ENCODE measurements at places on chromosomes 6 and 20.
A peak's percentile ranks its signal among the peaks of the same experiment; 100 is the strongest.

DNA sequence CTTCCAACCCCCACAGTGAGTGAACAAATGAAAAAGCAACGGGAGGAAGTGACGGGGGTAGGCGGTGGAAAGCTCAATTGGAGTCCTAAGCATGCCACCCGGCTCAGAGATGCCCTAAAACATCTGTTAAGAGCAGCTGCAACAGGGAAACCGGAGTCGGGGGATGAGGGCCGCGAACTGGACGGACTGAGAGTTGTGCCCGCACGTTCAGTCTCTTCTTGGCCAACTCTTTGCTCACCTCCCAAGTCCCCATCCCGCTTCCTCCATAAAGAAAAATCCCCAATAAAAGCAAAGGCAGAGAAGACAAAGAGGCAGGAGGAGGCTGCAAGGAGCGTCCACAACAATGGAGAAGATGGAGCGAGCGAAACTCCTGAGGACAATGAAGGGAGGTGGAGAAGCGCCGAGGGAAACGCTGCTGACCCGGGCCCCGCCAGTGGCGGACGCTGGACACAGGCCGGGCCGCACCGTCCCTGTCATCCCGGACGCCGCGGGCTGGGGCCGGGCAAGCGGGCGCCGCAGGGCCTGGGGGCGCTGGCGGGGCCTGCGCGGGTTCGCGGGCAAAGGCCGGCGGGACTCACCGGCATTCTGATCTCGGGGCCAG is 600 bp downstream of the SEC63 start:
- peak; percentile 8 for DNase-seq

GRCh38 chr20:6750438-6750837 is 17.0 kb upstream of the BMP2 start:
- no peak for DNase-seq

DNA sequence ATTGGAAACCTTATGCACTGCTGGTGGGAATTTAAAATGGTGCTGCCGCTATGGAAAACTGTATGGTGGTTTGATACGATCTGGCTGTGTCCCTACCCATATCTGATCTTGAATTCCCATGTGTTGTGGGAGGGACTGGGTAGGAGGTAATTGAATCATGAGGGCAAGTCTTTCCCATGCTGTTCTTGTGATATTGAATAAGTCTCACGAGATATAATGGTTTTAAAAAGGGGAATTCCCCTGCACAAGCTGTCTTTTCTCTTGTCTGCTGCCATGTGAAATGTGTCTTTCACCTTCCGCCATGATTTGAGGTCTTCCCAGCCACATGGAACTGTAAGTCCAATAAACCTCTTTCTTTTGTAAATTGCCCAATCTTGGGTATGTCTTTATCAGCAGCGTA is 4.9 kb downstream of the TAP2 start:
- DNase-seq, result no peak

- no peak for DNase-seq
Observed at GRCh38 chr6:144036064-144036834, 28.2 kb upstream of the PLAGL1 start.

- DNase-seq, result no peak
Observed at GRCh38 chr20:49187330-49187850, 744 bp downstream of the STAU1 start.

GRCh38 chr6:85364344-85364743 is 85.5 kb upstream of the NT5E start:
- DNase-seq, result no peak

DNA sequence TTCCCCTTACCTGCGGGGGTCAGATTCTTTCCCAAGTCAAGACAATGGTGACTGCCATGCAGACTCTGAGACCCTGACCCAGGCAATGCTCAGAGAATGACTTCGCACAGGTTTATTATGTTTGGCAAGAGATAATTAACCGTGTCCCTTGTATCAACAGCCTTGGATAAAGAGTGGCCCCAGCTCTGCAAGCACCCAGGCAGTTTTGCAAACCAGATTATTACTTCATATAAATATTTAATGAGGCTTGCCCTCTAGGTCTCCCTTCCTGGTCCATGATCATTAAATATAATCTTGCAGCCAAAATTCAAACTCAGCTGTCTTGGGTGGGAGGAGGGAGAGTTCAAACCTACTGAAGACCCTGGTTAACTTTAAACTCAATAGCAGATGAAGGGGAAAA is 156.5 kb downstream of the ANKRD60 start:
- DNase-seq, result no peak

DNA sequence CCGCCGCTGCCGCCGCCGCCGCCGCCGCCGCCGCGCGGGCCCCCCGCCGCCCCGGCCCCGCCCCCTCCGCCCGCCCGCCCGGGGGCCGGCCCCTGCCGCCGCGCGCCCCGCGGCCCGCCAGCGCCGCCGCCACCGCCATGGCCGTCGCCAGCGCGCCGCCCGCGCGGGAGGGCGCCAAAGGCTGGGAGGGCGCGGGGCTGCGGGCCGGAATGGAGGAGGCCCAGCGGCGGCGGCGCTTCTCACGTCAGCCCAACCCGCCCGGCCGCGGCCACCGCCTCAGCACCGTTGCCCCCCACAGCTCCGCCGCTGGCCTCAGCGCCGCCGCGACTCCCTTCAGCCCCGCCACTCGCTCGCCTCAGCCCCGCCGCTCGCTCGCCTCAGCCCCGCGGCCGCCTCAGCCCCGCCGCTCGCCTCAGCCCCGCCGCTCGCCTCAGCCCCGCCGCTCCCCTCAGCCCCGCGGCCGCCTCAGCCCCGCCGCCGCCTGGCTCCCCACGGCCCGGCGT is 258 bp downstream of the PHF10 start:
- DNase-seq, result peak; percentile 42

GRCh38 chr20:18504479-18505060 is 3.2 kb upstream of the SEC23B start:
- DNase-seq, result no peak

DNA sequence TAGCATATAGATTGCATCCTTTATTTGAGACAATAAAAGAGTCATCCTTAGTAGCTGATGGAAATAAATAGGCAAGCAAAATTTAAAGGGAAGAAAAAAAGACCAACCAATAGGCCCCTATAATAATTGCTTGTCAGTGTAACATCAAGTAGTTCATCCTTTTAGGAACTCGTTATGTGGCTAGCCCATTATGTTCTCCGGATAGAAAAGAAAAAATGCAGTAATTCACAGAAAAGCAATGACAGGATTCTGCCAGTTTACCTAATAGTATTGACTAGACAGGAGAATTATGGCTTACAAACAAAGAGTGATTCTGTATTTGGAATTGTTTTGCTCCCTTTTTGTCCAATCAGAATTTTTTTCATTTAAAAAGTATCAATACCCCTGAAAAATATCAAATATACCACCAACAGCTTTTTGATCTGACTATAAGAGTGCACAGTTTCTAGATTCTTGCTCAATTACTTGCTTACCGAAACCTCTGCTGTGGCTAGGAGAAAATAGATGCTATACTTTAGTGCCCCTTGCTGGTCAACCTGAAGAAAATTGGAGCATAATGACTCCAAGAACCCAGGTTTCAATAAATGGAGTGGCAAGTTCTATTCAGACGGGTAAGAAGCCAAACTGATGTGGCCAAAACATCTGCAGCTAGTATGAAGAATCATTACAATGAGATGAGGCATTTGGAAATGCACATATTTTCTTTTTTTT is 91.5 kb upstream of the SASH1 start:
- DNase-seq, result peak; percentile 26

GRCh38 chr20:42123981-42124473 is 505.9 kb upstream of the CHD6 start:
- no peak for DNase-seq

DNA sequence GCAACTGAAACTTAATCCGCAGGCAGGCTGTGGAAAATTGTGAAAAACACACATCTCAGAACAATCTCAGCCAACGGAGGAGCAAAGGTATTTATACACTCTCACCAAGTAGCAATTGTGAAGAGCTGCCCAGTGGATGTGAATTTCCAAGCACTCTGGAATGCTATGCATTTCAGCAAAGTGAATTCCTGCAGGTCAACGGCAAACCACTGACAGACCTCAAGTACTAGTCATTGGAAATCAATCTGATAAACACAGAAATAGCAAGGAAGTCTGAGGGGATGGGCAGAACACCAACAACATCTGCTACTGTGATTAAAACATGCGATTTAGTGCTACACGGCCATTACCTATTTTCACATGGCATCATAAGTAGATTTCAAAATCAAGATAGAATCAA is 429.1 kb downstream of the HTR1B start:
- peak; percentile 4 for DNase-seq

DNA sequence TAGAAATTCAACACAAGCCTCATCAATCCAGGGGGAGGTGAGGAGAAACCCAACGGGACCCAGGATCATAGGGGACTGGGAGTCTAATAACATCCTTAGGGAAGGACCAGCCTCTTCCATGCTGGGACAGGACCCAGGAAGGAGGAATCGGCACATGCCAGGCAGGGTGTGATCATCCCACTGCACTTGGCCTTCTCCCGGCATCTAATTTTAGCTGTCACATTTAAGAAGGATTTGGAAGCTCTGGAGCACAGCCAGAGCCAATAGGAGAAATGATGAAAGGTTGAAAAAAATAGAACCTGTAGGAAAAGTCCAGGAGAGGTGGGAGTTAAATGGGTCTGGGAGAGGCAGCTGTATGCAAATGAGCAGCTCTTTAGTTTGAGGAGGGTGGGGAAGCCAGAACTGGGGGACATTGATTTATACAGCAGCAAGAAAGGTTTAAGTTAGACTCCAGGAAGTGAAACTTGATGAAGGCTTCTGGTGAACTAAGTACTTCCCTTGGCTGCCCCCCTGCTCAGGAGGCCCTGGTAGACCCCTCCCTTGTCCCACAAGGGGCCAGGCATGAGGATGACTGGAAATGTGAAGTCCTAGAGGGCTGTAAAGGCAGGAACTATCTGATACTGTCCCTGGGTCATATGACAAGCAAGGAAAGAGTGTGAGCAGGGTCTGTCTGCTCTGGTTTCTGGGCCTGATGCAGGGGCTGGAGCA is 260.3 kb downstream of the LRFN2 start:
- no peak for DNase-seq

DNA sequence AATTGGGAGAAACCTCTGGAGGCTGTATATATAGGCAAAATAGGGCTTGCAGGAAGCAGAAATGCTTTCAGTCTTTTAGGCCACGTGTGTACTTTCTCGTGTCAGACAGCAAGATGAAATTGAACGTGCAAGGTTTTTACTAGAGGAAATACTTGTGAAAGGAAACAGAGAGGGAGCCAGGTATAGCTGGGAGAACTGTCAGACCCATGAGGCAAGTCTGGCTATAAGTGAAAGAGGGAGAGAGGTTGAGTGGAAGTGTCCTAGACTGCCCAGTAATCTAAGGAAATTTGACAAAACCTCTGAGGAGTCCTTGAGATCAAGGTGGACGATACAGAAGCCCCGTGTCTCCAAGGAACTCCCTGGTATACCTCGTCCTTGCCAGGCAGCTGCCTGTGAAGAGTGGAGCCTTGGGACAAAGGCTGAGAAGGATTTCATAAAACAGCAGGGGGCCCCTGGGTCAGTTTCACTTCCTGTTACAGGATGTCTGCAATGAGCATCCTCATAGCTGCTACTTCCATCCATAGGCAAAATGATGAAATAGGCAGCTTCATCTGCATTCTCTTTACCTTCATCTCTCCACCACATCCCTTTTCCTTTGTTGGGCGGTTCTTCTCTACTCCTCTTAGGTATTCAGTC is 114.4 kb upstream of the MAP3K7 start:
- peak; percentile 36 for DNase-seq

- no peak for DNase-seq
Observed at GRCh38 chr6:17389274-17389847, 4.0 kb upstream of the CAP2 start.

- peak; percentile 45 for DNase-seq
Observed at GRCh38 chr20:62776692-62777527, 19.4 kb upstream of the MRGBP start.

GRCh38 chr6:112603726-112604125 is 256.6 kb downstream of the RFPL4B start:
- DNase-seq, result no peak

DNA sequence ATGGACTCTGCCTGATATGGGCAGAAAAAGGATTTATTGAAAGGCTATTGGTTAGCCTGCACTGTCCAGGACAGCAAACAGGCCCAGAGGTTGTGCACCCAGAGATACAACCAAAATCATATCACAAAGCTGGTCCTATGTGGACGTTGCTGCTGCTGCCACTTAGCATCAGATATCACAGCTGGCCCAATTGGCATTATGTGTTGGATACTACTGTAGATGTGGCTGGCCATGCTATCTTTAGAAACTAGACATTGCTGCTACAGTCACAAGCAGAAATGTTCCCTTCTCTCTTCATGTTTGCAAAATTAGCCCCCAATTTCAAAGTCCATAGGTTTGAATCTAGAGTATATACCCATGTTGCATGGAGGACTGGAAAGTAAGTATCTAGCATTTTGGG is 42.2 kb upstream of the CEP85L start:
- DNase-seq, result no peak

DNA sequence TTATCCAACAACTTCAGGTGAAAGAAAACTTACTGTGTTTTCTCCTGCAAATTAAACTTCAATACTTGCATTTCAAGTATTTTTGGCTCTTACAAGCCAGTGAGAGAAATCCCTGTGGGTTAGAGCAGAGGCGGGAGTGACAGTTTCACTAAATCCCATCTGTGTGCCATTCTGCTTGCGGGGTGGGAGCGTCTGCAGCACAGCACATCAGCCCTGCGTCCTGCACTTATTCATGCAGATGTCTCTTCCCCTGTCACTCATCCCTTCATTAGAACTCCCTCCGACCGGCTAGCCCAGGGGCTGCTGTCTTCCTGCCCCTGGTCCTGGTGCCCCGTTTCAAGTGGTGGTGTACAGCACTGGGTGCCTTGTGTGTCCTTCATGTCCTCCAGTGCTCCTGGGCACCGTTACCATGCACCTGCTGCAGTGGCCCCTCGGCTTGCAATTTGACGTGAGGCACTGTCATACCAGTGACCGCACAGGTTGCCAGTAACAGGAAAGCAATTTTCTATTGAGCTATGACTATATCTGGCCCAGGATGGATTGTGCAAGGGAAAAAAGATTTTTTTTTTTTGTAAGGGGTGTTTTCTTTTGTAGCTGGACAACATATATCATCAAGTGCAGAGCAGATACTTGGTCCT is 59.4 kb downstream of the INSM1 start:
- DNase-seq, result no peak

GRCh38 chr20:60507087-60507694 is 549.0 kb downstream of the CDH26 start:
- no peak for DNase-seq

- no peak for DNase-seq
Observed at GRCh38 chr6:147157930-147158329, 46.3 kb upstream of the STXBP5 start.

GRCh38 chr6:79627422-79627821 is 3.7 kb upstream of the SH3BGRL2 start:
- no peak for DNase-seq

GRCh38 chr20:60152792-60153191 is 194.6 kb downstream of the CDH26 start:
- DNase-seq, result no peak

- DNase-seq, result no peak
Observed at GRCh38 chr6:130893277-130893676, 66.1 kb downstream of the SMLR1 start.

GRCh38 chr6:137749696-137750211 is 117.3 kb upstream of the TNFAIP3 start:
- no peak for DNase-seq

GRCh38 chr20:55052459-55052858 is 577.1 kb downstream of the DOK5 start:
- no peak for DNase-seq
